Stimulated activated CD4-positive, alpha-beta T cell treated with anti-CD3 and anti-CD28 coated beads, TNF-alpha, amount 100 ng/mL, for 4 hours (primary cell): ENCODE measurements at places on chromosomes 7 and 10.

DNA sequence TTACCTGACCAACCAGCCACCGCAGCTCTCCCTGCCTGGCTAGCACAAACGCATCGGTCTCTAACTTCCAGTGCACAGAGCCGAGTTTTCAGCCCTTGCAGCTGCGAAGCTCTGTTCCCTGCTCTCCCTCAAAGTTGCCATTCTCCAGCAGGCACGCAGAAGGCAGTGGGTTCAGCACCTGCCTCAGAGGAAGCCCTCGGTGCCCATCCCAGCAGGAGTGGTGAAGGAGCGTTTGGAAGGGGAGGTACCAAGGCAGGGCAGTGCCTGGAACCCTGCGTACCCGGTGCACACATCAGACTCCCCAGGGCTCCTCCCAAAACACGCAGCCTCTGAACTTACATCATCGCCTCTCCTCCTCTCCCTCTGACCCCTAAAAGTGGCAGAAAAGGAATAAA, 1.7 kb upstream of the STK32C start:
- no peak for DNase-seq

- DNase-seq, result no peak
These were observed 62.6 kb downstream of the RBM20 start for GRCh38 chr10:110706690-110707098.

DNA sequence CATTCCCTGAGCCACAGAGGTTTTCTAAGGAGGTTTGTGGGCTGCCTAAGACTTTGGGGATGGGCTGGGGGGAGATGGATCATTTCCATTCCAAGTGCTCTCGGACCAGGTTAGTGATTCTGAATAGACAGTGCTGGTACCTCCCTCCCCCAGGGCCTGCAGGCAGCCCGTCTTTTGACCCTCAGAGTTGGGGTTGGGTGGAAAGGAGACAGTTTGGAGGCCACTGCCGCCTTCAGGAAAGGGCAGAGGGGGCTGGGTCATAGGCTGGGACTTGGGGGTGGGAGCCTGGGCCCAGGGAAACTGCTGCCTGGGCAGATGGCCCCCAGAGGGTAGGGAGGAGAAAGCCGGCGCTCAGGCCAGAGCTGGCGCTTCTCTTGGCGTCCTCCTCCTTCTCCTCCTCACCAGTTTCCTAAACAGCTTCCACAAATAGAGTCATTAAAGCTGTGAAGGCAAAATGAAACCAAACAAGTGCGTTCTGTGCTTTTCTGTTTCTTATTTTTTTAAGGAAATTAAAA, 4.4 kb downstream of the UNC5B start:
- no peak for DNase-seq

DNA sequence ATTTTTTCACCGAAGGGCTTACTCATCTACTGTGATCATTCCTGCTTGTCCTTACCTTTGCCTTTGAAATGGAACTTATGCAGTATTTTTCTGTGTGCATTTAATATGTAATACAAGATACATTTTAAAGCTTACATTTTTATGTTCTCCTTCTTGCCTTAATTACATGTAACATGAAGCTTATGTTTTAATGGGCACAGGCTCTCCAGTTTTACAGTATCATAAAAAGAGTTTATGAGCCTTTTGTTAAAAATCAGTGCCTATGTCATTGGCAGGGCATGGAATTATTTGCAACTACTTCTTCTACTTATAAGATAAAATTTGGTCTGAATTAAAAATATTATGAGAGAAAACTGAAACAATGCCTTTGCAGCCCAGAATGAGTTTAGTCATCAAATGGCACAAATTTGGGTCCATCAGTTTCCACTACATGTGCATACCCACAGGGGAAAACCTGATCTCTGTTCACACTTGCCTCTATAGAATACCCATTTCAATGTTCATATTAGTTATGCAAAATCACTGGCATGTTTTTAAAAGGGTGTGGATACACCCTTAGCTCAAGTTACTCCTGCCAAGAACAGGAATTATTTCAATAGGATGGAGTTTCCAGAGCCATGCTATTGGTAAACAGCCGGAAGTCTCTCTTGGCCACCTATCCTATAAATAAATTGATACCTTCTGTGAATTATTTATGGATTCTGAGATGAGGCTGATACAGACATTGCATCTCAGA, 27.9 kb upstream of the WNT16 start:
- DNase-seq, result no peak

DNA sequence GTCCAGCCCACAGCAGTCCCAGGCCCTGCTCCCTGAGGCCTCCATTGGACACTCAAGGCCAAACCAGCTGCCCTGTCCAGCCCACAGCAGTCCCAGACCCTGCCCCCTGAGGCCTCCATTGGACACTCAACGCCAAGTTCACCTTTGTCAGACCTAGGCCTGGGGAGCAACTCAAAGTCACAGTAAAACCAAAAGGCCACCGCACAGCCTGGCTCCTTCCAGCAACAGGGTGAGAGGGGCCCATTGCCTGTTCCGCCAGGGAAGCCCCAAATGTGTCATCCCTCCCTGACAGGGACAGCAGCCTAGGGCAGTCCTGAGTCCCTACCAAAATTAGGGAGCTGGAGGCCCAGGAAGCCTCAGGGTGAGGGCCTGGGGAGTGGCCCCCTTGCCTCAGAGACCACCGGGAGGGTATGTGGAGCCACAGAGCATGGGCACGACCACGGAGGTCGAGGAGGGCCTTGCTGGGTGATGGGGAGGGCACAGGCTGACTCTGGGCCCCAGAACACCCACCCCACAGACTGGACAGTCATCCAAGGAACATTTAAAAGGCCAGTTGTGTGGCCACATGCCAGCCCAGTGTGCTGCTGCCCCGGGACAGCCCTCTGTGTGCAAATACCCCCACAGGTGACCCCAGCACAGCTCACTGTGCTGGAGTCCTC, 66.5 kb upstream of the PPP2R2D start:
- DNase-seq, result no peak

DNA sequence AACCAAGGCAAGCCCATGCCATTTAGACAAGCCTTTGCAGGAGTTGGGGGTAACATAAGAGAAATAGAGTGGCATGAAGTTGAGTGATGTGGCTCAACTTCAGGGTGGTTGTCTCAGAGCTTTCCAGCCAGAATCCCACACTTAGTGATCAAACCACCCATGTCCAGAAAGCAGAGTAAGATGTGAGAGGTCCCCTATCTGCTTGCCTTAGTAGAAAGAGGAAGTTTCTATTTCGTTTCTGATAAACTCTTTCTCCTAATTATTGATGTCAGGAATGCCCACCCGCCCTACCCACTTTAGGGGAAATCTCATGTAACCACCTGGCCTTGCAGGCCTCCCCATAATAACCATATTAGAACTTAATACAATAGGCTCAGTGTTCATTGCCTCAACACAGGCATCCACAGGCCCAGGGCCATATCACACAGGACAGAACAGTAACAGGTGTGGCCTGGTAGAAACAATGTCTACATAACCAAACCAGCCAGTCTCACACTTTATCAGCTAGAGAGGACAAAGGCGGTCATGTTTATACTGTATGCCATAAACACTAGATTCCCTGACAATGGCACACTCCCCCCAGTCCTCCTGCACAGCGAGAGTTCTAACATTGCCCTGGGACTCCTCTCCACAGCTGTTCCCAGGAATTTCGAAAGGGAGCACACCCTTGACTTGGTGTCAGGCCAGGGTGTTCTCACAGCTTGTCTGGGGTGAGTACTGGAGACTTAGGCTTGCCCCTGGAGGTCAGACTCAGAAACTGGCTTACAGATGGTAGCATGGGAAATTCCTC, 364.4 kb downstream of the CXCL12 start:
- DNase-seq, result no peak

DNA sequence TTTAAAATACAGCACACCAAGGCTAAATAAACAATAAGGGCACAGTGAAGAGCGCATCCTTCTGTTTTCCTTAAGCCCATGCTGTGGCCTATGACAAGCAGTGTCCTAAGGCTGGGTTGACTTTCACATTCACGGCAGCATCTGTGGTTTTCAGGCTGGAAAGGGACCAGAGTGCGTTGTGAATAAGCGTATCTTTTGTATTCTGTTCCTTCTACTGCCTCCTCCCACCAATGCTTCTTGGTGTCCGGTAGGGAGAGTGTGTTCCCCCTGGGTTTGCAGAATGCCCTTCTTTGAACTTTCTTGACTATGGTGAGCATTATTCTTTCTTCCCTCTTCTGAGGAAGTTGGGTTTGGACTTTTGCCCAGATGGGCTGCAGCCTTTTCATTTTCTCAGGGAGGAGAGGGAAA, 73.6 kb downstream of the ABCA13 start:
- no peak for DNase-seq

- no peak for DNase-seq
These were observed 141.6 kb downstream of the PRKAG2 start for GRCh38 chr7:151735186-151735850.

GRCh38 chr7:137418841-137419240, 75.3 kb upstream of the PTN start:
- no peak for DNase-seq

DNA sequence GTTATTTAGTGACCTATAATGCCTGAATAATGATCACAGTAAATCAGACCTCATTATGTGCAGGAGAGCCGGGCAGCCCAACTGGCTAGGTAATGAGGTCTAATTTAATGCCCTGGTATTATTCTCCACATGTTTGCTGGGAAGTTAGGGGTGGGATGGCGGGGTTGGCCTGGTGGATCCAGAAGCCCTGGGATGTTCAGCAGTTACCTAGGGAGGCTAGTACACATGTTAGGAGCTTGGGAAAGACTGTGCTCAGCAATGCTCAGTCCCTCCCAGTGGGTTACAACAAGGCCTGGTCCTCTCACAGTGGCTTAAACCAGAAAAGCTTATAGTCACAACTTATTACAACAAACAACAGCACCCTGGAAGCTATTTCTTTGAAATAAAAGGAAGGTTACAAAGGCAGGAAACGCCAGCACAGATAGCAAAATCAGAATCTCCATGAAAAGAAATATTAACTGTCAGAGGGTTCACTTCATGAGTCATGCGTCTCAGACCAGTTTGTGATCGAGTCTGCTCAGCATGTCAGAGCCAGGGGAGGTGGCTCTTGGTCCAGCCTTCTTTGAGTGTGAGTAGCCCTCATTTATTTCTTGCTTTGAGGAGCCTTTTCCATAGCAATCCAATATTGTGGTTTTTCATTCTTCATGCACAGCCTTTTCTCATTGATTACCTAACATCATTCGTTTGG, 418.6 kb upstream of the NPVF start:
- no peak for DNase-seq

GRCh38 chr7:2985866-2986265, 57.8 kb downstream of the CARD11 start:
- DNase-seq, result no peak
